Stimulated activated CD8-positive, alpha-beta memory T cell treated with anti-CD3 and anti-CD28 coated beads, Interleukin-15, amount 100 ng/mL, for 4 hours (primary cell): ENCODE measurements at places on chromosomes 13 and 19.
A peak's percentile ranks its signal among the peaks of the same experiment; 100 is the strongest.

GRCh38 chr13:110449219-110450015, 112.1 kb downstream of the RAB20 start:
- DNase-seq: no peak

GRCh38 chr13:29855009-29855408, 4.6 kb upstream of the UBL3 start:
- DNase-seq: no peak

- no peak for DNase-seq
These were observed 37.2 kb downstream of the COL4A2 start for GRCh38 chr13:110344320-110344719.

DNA sequence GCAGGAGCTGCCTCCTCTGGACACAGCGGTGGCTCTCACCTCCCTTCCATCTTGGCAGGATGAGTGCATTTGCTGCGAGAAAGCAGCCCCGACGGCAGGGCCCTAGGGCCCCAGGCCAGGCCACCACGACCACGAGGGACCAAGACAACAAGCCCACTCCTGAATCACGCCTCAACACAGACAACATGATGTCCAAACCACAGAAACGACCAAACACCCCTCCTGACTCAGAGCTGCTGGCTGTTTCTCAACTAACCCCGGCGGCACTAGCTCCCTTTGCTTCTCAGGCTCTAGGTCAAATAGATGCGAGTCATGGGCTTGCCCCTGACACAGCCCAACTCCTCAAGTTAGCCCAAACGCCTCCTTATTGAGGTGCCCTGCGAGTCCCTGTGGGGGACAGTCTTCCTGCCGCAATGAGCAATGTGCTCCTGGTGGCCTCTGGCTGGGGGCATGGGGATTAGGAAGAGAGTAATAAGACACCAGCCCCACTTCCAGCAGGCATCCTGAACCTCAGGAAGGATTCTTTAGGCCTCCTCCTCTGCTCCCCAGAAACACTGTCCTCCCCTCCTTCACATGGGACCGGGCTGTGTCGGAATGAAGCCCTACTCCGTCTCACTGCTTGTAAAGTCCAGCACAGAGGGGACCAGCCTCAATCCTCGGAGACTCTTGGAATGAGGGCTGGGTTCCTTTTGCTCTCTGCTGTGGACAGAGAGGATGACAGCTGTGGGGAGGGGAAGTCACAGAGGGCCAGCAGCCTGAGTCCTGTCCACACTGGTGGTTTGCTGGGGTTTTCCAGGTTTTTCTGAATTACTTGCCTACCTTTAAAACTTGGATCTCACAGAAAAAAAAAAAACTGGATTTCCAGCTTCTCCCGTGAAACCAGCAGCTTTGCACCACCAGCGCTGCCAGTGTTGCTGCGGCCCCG, 6.9 kb upstream of the ATF5 start:
- no peak for DNase-seq

DNA sequence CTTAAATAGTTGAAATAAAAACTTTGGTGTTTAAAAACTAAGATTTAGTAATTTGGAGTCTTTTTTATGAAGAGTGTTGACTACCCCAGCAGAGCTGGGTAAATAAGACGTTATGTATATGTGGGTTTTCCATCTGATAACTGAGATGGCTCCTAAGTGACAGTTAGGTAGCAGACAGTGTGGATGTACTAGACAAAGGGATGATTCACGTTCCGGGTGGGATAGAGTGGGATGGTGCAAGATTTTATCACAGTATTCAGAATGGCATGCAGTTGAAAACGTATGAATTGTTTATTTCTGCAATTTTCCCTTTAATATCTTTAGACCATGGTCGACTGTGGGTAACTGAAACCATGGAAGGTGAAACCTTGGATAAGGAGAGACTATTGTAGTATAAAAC, 50.4 kb downstream of the NAA16 start:
- no peak for DNase-seq

- no peak for DNase-seq
These were observed 2.4 kb downstream of the HSPH1 start for GRCh38 chr13:31159306-31159705.

GRCh38 chr19:31096062-31096830, 253.0 kb downstream of the TSHZ3 start:
- no peak for DNase-seq

DNA sequence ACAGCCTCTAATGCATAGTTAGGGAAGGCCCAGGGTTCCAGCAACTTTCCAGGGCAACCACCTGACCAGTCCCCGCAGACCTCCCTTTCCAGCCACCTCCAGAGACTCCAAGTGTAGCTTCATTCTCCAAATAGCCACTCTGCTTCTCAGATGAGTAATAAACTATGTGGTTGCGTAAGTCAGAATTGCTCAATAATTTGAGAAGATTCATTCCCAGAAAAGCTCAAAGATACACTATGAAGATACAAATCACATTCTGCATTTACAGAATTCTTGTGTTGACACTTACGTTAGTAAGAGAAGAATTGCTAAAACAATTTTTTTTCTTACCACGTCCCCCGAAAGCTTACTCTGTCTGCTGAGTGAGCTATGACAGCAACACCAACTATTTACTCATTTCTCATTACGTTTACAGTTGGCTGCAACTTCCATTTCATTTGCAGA, 8.2 kb upstream of the LATS2 start:
- no peak for DNase-seq

- no peak for DNase-seq
These were observed 381.9 kb downstream of the LMO7 start for GRCh38 chr13:76017861-76018556.

DNA sequence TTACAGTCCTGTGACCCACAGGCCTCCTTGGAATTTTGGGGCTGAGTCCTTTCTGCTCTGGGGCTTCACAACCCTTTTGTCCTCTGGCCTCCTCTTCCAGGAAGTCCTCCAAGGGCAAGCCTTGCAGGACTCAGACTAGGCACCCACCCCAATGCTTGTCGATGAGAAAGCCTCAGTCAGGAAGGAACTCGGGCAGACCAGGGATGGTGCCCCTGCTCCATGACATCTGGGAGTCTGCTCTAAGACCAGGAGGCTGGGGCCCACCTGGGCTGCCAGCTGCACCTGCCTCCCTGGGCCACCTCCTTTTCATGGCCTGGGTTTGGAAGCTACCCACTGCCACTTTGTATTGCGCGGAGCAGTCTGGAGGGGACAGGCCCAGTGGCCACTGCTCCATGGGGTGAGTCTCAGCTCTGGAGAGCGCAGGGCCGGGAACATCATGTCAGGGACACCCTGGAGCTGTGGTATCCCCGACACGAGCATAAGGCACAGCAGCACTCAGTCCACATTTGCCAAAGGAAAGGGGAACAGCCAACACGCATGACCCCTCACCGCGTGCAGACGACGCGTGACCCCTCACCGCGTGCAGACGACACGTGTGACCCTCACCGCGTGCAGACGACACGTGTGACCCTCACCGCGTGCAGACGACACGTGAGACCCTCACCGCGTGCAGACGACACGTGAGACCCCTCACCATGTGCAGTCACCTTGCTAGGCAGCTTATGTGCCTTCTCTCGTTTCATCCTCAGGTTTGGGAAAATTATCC, 10.8 kb downstream of the C2CD4C start:
- DNase-seq: no peak

DNA sequence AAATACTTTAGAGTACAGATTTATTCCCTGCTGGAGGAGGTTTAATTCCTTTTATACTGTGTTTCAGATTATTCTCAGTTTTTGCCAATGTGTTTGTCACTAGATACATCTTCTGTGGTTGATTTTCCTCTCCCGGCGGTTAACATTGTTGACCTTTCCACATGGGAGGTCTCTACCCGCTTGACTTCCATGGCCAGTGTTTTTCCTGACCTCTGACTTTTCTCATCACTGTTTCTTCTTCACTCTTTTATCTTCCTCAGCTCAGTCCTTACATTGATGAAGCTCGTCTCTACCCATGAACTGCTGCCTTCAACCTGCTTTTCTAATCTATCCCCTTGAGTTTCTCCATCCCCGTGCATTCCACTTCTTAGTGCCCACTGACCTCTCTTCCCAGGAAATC, 517.4 kb downstream of the GPC6 start:
- no peak for DNase-seq

GRCh38 chr19:29001597-29002245, 211.2 kb downstream of the UQCRFS1 start:
- no peak for DNase-seq

- no peak for DNase-seq
These were observed 396.6 kb upstream of the NBEA start for GRCh38 chr13:34545461-34545860.

- DNase-seq: no peak
These were observed 660 bp downstream of the CIC start for GRCh38 chr19:42269478-42270345.

- peak; percentile 23 for DNase-seq
These were observed 9.7 kb downstream of the CTU1 start for GRCh38 chr19:51098365-51099046.

- no peak for DNase-seq
These were observed 342.7 kb downstream of the COG6 start for GRCh38 chr13:39998166-39998565.

- DNase-seq: no peak
These were observed 286.3 kb downstream of the POU4F1 start for GRCh38 chr13:78317030-78317429.

DNA sequence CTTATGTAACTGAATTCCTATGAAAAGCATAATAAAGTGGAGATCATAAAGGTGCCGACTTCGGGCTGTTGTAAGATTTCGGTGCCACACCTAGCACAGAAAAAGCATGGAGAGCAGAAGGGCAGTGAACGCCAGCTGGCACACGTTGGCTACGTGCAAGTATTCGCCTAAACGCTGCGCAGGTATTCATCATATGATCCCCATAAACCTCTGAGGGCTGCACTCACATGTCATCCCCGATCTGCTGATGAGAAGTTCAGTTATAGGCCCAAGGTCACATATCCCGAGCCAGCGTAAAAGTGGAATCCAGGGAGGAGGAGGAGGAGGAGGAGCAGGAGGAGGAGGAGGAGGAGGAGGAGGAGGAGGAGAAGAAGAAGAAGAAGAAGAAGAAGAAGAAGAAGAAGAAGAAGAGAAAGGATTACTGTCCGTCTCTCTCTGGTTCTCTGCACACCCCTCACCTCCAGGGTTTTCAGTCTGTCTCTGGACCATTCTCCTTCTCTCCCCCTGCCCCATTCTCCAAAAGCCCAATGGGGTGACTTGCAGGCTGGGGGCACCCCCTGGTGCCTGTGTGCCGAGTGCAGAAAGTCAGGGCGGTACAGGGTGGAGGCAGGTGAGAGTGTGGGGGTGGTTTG, 18.6 kb upstream of the CYP2S1 start:
- DNase-seq: no peak

DNA sequence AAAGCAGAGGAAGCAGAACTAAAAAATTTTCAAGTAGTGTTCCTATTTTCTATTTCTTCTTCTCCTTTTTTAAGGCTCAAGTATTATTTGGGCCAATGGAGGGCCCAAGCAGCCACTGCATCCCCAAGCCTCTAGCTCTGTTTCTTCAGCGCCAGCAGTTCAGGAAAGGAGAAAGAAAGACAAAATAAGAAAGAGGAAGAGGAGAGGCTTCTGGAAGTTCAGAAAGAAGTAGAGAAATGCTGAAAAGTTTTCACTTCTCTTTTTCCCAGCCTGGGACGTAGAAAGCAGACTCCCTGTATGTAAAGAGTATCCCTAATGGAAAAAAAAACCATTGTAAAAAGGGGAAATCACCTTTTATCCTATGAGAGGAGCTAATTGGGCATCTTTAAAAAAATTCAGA, 165.5 kb upstream of the KLF12 start:
- DNase-seq: no peak

- DNase-seq: no peak
These were observed 466.3 kb downstream of the PCDH17 start for GRCh38 chr13:58097831-58098230.

- no peak for DNase-seq
These were observed 7.7 kb downstream of the IRGC start for GRCh38 chr19:43723588-43723987.

DNA sequence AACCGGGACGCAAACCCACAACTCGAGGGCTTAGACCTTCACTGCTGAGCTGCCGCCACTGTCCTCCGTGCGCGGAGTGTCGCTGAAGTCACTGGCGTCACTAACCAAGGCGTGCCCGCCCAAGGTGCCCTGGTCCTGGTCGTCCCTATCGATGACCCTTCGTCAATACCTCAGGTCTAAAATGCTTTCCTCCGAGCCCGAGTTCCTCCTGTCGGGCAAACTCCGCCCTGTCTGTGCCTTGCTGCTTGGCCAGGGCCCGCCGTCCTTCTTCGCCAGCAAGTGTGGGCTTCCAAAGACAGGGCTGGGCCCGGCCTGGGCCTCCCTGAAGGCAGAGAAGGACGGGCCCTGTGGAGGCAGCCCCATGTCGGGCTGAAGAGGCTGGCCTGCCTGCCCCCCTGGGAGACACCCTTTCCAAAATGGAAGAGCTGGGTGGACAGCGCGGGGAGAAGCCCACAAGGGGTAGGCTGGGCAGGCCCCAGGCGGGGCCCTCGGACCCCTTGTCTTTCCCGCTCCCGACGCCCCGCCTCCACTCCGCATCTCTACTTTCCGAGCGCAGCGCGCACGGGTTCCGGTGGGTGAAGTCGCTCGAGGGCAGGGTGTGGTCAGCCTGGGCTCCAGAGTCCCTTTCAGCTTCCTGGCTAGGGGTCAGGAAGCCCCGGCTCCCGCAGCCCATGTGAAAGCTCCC, 13.4 kb downstream of the RB1 start:
- no peak for DNase-seq

DNA sequence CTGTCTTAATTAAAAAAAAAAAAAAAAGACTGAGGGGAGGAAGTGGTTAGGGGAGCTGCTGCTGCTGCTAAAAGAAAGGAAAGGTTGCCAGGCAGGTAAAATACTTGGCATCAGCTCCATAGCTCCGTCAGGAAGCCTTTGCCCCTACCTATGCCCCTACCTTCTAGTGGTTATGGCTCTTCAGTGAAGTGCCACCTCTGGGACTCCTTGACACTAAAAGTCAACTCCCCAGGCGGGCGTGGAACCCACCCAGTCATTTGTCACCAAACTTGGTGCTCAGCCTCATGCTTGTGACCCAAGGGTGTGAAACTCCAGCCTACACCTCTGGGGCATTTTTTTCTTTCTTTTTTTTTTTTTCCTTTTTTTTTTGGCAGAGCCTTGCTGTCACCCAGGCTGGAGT, 4.9 kb upstream of the NECTIN2 start:
- no peak for DNase-seq

DNA sequence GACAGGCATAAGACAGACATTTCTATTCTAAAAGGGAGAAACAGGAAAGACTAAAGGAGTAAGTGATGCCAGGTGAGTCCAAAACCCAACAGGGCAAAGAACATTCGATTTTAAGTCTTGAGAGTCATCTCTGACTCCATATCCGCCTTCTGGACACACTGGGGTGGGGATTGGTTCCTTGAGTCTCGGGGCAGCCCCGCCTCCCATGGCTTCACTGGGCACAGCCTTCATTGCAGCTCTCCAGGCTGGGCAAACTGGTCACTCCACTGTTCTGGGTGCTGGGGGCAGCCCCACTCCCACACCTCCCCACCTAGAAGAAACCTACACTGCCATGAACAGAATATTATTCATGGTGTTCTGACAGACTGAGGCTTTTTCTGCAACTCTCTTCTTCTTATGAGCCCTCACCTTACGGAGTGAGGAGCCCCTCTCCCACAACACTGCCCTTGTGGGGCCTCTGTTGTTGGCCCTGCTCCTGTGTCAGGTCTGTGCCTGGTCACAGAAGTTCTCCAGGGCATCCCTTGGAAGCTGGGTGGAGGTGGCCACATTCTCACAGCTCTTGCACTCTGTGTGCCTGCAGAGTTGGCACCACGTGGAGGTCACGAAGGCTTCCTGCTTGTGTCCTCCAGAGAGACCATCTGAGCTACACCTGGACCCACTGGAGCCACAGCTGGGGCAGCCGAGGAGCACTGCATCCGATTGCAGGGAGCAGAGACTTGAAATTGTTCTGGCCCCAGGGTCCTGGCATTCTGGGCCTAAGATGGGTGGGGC, 95.4 kb downstream of the COL4A2 start:
- no peak for DNase-seq

- DNase-seq: no peak
These were observed 84.1 kb downstream of the CHST8 start for GRCh38 chr19:33705860-33706259.
